ENCODE measurements at places on chromosomes 5 and 9.

DNA sequence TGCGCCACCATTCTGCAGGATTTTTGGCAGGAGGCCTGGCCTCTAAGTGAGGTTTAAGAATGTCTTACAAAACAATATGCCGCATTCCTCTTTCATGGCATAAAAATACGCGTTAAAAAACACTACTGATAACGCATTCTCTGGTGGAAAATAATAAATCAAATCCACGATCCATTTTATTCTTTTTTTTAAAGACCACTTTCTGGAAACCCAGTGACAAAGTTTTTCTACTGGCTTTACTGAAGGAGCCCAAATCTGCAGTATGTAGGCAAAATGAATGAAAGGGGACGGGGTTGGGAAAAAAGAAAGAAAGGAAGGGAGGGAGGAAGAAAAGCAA lies 2.0 kb downstream of the SV2C start:
- DNase-seq, result no peak

DNA sequence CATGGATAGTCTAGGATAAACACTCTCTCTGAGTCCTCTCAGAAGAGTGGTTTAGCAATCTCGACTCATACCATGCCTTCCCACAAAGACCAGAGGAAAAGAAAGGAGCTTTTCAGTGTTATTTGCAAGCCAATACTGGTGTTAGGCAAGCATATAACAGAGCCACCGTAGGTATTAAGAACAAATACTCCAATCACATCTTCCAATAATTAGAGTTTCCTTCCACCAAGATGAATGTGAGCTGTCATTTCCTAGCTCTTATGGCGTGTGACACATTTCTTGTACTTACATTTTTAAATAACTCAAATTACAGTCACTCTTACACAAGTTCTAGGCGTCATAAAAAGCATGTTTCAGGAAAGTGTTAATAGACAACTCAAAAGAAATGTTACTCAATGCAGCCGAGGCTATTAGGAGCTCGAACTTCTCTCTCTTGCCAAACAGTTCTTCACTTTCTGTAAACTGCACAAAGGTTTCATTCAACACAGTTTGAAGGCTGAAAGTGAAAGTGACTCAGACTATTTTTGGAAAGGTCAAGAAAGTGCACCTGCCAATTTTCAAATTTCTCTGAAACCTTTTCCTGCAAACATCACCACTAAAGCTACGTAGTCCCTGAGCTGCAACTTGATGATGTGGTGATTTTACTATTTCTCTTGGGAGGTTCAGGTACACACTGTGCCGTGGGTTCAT lies 153.8 kb downstream of the AUH start:
- DNase-seq, result no peak

GRCh38 chr5:61732369-61732768 lies 400.3 kb downstream of the ZSWIM6 start:
- DNase-seq, result no peak

- DNase-seq, result no peak
These were observed 1028.5 kb downstream of the CDH18 start for GRCh38 chr5:18959535-18959934.

GRCh38 chr5:65902104-65902503 lies 24.3 kb upstream of the ERBIN start:
- DNase-seq, result no peak

DNA sequence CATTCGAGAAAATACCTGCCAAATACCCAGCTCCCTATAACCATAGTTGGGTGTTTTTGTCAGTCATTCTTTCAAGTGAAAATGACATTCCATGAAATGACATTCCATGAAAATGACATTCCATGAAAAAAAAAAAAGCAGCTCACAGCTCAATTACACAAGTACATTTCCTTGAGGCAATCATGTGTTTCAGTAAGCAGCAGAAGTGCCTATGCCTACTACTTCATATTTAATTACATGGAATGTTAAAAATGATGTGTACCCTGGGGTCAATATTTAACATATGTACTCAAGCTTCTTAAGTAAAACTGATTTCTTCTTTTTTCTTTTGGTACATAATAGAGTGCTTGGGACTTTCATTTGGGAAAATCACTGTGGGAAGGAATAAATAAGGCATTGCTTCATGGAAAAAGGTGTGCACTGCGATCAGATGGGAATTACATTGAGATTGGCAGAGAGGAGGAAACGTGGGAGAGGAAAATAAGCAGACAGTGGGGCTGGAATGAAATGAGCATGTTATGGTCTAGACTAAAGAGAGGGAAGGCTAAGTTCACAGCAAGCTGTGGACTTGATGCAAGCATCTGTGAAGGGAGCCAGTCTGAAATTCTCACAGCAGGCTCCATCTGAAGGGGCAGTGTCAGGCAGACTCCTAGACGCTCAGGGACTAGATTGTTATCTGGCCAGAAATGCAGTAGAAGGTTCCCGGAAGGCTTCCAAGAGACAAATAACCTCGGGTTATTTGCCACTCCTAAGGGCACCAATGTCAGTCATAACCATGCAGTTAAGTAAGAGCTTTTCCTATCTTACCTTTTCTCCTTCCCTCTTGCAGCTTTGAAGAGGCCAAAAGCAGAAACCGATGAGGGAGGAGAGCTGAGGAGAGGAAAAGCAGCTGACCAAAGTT lies 15.2 kb upstream of the SPATA9 start:
- no peak for DNase-seq

GRCh38 chr9:117714282-117714681 lies 10.1 kb downstream of the TLR4 start:
- DNase-seq, result no peak

DNA sequence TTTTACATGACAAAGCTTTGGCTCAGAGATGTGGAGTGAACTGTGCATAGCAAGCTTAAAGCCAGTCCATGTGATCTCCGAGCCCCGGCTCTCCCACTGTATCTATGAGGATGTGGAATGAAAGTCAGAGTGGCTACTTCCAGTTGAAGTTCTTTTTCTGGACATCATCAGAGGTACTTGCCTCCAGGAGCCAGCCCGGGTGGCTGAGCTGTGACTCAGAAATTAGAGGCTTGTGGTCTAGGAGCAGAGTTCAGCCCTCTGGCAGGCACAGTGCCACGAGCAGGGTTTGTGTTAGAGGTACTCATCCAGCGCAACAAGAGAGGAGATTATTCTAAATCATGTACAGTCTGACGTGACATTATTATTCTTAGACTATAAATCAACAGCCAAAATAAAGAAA lies 322.5 kb downstream of the CDK5RAP2 start:
- DNase-seq, result no peak

DNA sequence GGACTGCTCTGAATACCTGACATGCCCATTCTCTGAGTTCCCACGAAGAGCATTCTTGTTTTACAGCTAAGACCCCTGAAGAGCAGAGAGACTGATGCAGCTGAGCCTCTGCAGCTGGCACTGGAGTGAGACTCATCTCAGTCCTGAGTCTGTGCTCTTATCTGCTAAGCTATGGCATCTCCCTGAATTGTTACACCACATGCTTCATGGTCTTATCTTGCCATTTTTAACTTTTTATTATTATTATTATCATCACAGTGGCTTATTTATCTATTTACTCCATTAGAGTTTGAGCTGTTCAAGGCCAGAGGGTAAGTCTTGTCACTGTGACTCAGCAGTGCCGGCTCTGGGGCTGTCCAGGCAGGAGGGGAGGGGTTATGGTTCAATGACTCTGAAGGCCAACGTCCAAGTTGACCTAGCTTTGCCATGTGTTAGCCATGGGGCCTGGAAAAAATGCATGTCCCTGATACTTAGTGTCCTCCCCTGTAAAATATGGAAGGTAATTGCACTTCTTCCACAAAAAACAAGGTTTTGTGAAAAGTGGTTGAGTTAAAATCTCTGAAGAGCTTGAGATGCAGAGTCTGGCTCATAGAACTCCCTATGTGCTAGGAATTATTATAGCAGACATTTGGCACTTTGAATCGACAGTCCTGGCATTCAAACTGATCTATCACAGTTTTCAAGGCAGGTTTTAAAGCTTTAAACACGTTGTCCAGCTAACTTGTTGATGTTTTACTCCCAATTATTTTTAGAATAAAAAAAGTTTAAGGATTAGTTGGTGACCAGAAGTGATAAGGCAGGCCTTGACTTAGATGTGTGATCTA lies 94.6 kb downstream of the ALDH1A1 start:
- no peak for DNase-seq

DNA sequence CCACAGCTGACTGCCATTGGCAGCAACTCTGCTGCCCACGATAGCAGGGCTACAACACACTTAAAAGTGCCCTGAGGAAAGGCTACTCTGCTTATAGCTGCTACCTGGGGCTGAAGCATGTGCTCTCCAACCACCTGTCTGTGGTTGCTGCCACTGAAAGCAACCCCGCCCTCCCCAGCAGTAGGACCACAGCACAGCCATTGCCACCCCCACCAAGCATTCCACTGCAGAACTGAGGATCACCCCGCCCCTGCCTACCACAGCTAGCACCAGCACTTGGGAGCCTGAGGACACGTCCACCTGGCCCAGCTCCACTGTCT lies 85.8 kb downstream of the LPAR1 start:
- no peak for DNase-seq

- no peak for DNase-seq
These were observed 1.1 kb downstream of the POU4F3 start for GRCh38 chr5:146339715-146340259.

GRCh38 chr5:36519881-36520280 lies 86.5 kb upstream of the SLC1A3 start:
- DNase-seq, result no peak

GRCh38 chr9:80061940-80062339 lies 490.2 kb downstream of the TLE4 start:
- no peak for DNase-seq

GRCh38 chr5:108266242-108266641 lies 115.7 kb downstream of the FBXL17 start:
- no peak for DNase-seq

DNA sequence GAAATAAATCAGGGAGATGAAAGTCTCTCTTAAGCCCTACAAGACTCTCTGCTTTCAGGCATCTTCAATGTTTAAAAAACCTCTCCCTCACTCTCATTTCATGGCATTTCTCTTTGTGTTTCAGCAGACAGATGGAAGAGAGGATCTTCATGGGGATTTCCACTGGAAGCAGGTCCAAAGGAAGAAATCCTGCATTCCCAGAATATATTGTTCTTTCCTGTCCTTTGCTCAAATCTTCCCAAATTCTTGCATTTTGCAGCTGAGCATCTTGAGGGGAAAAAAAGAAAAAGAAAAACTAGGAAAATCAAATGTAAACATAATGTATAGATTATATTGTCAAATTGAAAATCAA lies 382.2 kb downstream of the ENC1 start:
- DNase-seq, result no peak

DNA sequence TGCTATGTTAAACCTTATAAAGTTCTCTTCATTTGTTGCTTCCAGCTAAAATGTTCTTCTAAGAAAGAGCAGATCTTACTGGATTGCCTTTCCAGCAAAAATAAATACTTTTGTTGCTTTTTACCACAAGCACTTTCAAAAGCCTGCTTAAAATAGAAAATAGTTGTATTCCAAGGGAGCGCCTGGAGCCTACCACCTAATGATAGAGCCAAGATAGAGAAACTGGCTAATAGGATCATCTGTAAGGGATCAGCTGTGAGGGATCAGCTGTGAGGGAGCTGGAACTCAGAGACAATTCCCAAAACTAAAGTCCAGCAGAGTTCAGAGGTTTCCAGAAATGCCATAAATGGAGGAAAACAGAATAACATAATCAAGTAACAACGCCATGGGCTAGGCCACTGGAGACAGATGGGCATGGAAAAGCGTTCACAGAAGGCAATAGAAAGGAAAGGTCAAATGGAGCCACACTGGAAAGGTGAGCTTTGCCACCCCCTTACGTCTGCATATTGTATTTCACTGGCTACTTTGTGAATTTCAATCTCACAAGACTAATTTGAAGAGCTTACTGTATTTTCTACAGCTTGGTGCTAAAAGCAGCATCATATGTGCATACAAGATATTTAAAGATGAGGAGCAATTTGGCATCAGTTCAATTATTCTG lies 140.6 kb upstream of the TLE4 start:
- no peak for DNase-seq

GRCh38 chr5:141672841-141673813 lies 8.9 kb downstream of the ARAP3 start:
- DNase-seq, result no peak

GRCh38 chr5:159913048-159913447 lies 3.2 kb upstream of the ADRA1B start:
- DNase-seq, result no peak

- no peak for DNase-seq
These were observed 357.0 kb downstream of the LRRC70 start for GRCh38 chr5:62935660-62936059.

- no peak for DNase-seq
These were observed 96.4 kb upstream of the SPIN1 start for GRCh38 chr9:88291856-88292255.

- DNase-seq, result no peak
These were observed 383.5 kb downstream of the TLE4 start for GRCh38 chr9:79955300-79955699.

- no peak for DNase-seq
These were observed 274.5 kb upstream of the PTGER4 start for GRCh38 chr5:40405230-40405629.

DNA sequence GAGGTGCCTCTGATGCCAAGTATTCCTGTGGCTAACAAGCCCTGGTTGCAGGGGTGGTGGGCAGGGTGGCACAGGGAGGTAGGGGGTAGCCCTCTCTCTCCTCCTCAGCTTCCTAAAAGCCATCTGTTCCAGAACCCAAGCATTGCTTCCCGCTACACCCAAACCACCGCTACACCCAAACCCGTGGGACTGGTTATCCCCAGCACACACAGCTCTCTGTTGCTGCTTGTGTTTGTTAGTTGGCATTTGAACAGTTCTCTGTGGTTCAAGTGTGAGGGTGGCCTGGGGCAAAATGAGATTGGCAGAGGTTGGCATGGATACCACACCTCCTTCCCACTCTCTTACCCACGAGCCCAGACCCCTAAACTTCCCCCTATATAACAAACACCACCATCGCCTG lies 40.4 kb downstream of the SPARC start:
- DNase-seq, result no peak

GRCh38 chr5:3598769-3599211 lies 3.2 kb downstream of the IRX1 start:
- no peak for DNase-seq

GRCh38 chr5:38867032-38867398 lies 21.2 kb downstream of the OSMR start:
- no peak for DNase-seq

- no peak for DNase-seq
These were observed 115.1 kb downstream of the GABBR2 start for GRCh38 chr9:98593354-98594253.

- peak; percentile 21 for DNase-seq
These were observed 219.6 kb downstream of the ADAMTS6 start for GRCh38 chr5:65262096-65262495.

Measured in NCI-H187 treated with DMSO at 0.1 percent for 48 hours (cell line).